ENCODE measurements at places on chromosomes 12 and 14.

DNA sequence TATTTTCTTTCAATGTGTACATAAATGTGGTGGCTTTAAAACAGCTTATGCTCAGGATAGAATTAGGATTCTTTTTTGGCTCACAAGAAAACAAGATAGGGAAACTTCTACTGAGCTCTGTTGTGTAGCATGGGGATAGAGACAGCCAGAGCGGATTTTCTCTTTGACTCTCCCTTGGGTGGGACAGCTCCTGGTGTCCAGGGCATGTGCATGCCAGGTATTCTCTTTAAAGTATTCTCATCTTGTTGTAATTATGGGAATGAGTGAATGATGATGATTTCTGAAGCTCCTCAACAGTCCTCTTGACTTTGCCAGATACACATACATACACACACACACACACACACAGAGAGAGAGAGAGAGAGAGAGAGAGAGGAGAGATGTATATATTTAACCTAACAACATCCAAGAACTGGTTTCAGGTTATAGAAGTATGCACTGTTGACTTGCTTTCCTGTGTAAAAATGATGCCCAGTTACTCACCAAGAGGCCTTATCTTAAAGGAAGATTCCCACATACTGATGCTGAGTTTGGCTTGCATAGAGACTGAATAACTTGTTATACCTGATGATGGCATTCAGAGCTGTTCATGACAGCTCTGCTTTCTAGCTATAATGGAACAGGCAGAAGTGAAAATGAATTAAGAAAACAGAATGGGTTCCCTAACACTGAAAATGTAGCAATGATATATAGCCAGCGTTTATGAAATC, 387.5 kb downstream of the EGLN3 start:
- no peak for DNase-seq

DNA sequence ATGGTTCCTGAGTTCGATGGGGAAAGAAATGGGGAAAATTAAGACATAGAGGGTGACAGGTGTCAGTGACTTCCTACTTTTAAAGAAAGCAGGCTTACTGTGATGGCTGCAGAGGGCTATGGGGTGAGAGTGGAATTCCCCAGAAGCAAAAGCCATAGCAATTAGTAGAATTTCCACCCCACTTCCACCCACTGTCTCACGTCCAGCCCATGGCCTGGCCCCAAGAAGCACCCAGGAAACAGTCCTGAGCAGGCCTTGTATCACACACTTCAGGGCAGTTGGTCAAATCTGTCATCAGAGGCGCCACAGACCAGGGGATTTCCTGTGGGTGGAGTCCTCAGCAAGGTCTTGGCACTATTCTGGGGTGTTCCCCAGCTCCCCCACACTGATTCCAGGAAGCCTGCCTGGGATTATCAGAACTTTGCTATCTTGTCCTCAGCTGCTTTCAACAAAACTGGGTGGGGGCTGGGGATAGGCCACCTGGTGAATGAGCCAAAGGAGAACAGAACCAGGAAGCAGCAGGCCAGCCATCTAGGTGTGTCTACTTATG, 120.1 kb upstream of the CCND2 start:
- DNase-seq = no peak

- DNase-seq = no peak
Measured at GRCh38 chr14:24075485-24076301, 4.3 kb downstream of the CPNE6 start.

GRCh38 chr12:84507956-84508850, 404.4 kb downstream of the SLC6A15 start:
- no peak for DNase-seq

- no peak for DNase-seq
Measured at GRCh38 chr12:95796982-95797289, 6.4 kb upstream of the NTN4 start.

GRCh38 chr12:55722948-55723347, 2.8 kb downstream of the RDH5 start:
- DNase-seq = no peak

DNA sequence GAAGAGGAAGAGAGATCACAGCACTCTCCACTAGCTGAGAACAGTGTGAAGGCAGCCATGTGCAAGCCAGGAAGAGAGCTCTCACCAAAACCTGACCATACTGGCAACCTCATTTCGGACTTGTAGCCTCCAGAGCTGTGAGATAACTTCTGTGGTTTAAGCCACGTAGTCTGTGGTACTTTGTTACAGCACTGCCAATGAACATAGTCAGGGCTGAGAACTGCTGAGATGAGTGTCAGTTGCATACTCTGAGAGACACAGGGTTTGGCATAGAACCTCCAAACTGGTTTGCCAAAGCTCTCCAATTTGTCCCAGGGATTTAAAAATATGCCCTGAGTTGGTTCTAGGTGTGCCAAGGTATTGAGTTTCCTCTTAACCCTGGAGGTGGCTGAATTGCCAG, 218.6 kb downstream of the ATP23 start:
- DNase-seq = no peak

DNA sequence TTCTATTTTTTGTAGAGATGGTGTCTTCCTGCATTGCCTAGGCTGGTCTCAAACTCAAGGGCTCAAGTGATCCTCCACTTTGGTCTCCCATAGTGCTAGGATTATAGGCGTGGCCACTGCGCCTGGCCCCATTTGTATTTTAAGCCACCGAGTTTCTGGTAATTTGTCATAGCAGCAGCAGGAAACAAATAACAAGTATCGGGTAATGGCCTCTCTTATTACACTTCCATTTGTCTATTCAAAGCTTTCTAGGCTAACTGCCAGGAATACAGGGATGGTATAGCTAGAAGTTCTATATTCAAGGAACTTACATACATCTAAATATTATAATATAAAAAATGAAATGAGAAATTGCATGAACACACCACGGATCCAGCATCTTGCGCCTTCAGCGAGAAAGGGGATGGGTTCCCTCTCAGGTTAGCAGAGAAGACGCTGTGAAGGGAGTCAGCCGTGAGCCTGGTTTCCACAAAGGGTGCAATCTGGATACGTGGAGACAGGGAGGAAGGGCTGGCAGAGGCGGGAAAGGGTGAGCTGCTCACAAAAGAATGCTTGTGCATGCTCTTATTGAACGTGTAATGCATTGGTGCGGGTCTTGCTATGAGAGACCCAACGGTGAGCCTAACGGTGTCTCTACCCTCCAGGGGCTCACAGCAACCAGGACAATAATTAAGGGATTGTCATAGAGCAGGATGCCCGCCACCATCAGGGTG, 9.5 kb downstream of the BDKRB1 start:
- peak; percentile 19 for DNase-seq

DNA sequence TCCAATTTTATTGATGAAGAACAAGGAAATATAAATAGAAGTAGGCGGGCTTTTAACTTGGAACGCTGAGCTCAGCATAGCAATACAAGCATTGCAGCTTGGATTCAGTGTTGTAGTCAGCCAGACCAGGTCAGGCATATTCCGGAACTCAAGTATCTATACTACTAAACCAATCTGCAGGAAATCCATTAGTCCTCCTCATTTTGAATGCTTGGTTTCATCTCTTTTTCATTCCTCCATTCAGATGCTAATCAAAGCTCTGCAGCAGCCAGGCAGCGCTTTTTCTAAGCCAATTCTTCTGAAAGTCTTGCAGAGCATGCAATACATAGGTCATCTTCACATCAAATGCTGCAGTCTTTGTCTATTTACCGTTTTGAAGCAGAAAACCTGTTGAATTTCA, 49.0 kb downstream of the KIF21A start:
- DNase-seq = no peak

- no peak for DNase-seq
Measured at GRCh38 chr12:10169104-10169503, 2.8 kb downstream of the OLR1 start.

GRCh38 chr14:102220031-102220430, 80.3 kb downstream of the WDR20 start:
- no peak for DNase-seq

DNA sequence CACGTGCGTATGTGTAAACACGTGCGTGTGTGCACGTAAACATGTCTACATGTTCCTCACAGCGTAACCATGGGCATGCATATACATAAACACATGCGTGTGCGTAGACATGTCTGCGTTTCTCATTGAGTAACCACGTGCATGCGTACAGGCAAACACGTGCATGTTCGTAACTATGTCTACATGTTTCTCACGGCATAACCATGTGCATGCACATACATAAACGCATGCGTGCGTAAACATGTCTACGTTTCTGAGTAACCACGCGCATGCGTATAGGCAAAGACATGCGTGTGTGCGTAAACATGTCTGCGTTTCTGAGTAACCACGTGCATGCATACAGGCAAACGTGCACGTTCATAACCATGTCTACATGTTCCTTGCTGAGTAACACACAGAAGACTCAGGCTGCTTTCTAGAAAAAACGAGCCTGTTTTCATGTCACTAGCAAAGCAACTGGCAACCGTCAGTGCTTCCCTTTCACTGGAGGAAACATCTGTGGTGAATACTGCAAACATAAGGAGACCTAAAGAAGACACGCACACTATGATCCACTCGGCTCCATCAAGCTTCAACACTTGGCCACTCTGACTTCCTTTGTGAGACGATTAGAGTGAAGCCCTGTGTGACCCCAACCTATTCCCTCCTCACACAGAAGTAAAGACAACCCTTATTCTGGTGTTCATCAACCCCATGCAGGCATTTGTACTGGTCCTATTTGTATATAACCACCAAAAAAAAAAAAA, 28.8 kb downstream of the POLE start:
- no peak for DNase-seq

GRCh38 chr14:46432516-46432915, 219.1 kb downstream of the RPL10L start:
- DNase-seq = no peak

GRCh38 chr12:52622349-52622748, 4.0 kb upstream of the KRT73 start:
- no peak for DNase-seq

DNA sequence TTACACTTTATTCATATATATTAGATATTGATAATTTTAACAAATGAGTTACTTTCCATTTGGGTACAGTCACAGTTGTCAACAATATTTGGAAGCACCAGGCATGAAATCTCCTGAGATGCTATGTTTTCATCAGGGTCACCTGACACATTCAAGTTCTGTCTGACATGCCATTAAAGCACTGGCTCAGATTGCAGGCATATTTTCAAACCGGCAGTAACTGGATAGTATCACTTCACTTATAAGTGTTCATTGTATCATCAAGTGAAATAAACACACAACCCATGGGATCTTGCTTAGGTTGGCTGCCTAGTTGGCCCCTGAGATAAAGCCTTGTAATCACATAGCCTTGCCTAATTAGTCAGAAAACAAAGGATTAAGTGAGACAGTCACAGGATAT, 4.8 kb downstream of the IFNG start:
- DNase-seq = no peak

- DNase-seq = no peak
Measured at GRCh38 chr14:45247427-45247826, 5.6 kb downstream of the MIS18BP1 start.

- no peak for DNase-seq
Measured at GRCh38 chr12:99387661-99388060, 259.9 kb upstream of the GARIN6 start.

GRCh38 chr14:54669721-54670561, 103.0 kb downstream of the SAMD4A start:
- DNase-seq = no peak

GRCh38 chr12:31368666-31369361, 42.9 kb upstream of the SINHCAF start:
- DNase-seq = no peak

DNA sequence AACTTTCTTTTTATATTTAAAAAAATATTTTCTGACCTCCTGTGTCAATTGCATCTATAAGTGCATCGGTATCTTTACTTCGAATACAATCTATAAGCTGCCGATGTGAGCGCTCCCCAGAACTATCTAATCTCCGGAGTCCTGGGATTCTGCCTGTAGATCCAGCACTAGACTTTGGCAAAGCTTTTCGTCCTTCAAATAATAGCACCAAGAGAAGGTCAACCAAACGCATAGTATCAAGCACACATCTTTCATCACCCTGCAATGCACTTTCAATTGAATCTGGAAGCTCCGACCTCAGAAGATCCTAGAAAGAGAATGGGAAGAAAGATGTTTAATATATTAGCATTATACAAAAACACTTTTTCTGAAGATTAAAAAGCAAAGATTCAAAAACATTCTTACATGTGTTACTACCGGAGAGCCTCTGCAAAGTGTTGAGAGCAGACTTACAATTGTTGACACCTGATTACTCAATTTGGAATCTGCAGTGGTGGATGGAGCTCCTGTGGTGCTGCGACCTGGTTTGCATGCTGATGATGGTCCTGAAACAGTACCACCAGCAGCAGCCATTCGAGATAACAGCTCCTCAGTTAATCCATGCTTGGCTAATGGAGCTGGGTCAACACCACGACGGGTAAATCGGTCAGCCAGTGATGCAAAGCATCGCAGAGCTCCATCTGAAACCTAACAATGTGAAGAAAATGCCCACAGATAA, 34.3 kb downstream of the HECTD1 start:
- no peak for DNase-seq

- no peak for DNase-seq
Measured at GRCh38 chr12:43648636-43649035, 96.6 kb upstream of the ADAMTS20 start.

- DNase-seq = no peak
Measured at GRCh38 chr12:52032446-52032803, 18.8 kb upstream of the NR4A1 start.

- DNase-seq = no peak
Measured at GRCh38 chr14:60722357-60723115, 1.6 kb downstream of the SIX4 start.
